ENCODE measurements at places on chromosomes 6 and 20. TPM values are rescaled to one million over a fixed set of nuclear protein-coding genes. Genes with fewer than 3 reads are reported as not detected.

DNA sequence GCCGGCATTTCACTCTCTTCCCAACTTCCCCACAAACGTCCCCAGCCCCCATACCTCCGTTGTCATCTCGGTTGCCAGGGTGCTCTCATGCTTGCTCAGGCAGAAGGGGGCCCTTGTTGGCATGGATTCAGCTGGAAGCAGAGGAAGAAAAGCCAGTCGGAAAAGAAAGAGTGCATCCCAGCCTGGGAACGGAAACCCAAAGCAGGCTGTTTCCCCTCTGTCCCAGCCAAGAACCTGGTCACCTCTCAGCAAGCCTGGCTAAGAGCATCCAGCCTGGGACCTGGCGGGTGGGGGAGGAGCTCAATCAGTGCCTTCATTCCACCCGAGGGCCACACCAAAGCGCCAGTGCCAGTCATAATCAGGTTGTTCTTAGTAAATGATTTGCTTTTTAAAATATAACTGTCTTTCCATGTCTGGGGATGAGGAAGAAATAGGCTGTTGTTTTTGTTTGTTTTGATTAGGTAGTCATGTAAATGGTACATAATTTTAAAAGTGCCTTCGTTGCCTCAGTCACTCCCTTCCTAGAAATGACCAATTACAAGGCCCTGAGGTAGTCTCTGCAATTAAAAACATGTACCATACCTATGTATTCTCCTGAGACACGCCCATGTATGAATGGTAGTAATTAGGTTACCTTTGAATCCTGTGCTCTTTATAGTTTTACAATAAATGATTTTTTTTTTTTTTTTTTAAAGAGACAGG, 21.1 kb downstream of the CHMP4B start:
- no peak overlapping the region for H3K4me3 ChIP-seq
- H3K27ac ChIP-seq: no peak overlapping the region
- no peaks in the 10 kb centered on the region for H3K27me3 ChIP-seq
- H3K4me1 ChIP-seq: peaks cover 23% of the 10 kb centered on the region

DNA sequence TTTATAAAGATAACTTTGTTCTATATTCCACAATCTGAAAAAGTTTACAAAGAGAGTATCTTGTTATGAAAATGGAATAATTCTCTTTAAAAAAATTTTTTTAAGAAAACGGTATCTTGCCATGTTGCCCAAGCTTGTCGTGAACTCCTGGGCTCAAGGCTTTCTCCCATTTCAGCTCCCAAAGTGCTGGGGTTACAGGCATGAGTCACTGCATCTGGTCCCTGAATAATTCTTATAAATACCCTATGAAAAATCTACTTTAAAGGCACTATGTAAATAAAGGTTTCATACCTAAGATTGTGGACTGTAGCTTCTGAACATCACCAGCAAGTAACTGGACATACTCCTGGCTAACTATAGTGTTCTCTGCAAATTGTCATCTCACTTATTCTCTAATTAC, 60.3 kb downstream of the SAMD3 start:
- H3K4me1 ChIP-seq: no peaks in the 10 kb centered on the region
- H3K4me3 ChIP-seq: no peak overlapping the region
- H3K27me3 ChIP-seq: no peaks in the 10 kb centered on the region
- no peaks in the 10 kb centered on the region for H3K36me3 ChIP-seq
- DNase-seq: no peak

DNA sequence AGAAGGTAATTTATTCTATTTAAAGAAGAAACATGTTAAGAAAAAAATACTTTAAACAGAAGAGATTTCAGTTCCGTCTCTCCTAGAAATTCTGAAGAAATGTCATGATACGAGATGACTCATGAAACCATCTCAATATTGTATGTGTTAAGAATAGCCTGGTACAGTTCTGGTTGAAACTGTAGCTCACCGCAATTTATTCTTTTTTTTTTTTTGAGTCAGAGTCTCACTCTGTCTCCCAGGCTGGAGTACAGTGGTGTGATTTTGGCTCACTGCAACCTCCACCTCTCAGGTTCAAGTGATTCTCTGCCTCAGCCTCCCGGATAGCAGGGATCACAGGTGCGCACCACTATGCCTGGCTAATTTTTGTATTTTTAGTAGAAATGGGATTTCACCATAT, 103.3 kb downstream of the ARHGAP18 start:
- no peak overlapping the region for H3K4me3 ChIP-seq
- no peaks in the 10 kb centered on the region for H3K4me1 ChIP-seq
- no peak overlapping the region for H3K27ac ChIP-seq
- no peak for DNase-seq
- no peaks in the 10 kb centered on the region for H3K27me3 ChIP-seq
- peaks cover 1% of the 10 kb centered on the region for H3K36me3 ChIP-seq

GRCh38 chr6:39273406-39273821, 40.8 kb downstream of the KCNK17 start:
- H3K27ac ChIP-seq: peak overlapping the region; percentile 13
- DNase-seq: no peak
- H3K4me3 ChIP-seq: no peak overlapping the region
- 0 out of 2 replicates have a peak, but pooled peaks cover 1% of the 10 kb centered on the region for H3K36me3 ChIP-seq
- no peaks in the 10 kb centered on the region for H3K27me3 ChIP-seq
- peaks cover 38% of the 10 kb centered on the region for H3K4me1 ChIP-seq

The ASIP gene
- not detected for total RNA-seq

The MATN4 gene
- total RNA-seq: not detected

DNA sequence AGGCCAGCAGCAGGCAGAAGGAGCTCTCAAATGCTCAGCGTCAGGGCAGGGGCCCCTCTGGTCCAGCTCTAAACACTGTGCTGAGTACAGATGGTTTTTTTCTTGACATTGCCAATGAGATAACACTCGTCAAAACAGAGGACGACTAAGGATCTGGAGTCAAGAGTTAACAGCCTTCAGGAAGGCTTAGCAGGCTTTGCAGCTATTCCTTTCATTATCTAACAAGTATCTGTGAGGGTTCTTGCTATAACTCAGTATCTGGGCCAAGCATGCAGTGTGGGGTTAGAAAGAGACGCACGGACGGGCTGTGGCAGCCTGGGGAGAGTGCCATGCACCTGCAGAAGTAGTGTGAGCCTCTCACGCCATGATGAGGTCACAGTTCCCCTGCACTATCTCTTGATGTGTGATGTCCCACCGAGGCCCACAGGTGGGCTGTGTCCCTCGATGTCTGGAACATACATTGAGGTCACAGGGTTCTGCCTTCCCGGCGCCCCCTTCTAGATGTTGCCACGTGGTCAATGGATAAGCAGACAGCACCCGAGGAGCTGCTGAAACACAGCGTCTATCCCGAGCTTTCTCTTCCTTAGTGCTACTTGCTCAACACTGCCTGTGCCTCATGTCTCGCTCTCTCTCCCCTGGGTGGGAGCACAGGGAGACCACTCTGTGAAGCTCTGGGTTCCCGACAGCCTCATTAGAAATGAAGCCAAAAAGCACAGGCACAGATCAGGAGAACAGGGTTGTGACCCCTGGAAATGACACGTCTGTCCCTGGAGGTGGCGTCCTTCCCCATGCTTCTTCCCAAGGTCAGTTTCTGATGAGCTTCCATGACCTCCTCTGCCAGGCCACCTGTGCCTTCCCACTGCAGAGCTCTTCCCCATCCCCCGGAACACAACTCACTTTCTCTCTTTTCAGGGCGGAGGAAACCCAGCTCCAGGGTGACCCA, 85.5 kb upstream of the RPS6KA2 start:
- no peak overlapping the region for H3K4me3 ChIP-seq
- no peaks in the 10 kb centered on the region for H3K27me3 ChIP-seq
- no peaks in the 10 kb centered on the region for H3K4me1 ChIP-seq

The SIRPB1 gene
- total RNA-seq: not detected

- H3K36me3 ChIP-seq: peaks cover 4% of the 10 kb centered on the region
- no peak overlapping the region for H3K4me3 ChIP-seq
- H3K4me1 ChIP-seq: no peaks in the 10 kb centered on the region
- DNase-seq: no peak
- H3K27me3 ChIP-seq: no peaks in the 10 kb centered on the region
- H3K27ac ChIP-seq: peak overlapping the region; percentile 2
Measured at GRCh38 chr20:41533537-41534136, 84.5 kb downstream of the CHD6 start.

DNA sequence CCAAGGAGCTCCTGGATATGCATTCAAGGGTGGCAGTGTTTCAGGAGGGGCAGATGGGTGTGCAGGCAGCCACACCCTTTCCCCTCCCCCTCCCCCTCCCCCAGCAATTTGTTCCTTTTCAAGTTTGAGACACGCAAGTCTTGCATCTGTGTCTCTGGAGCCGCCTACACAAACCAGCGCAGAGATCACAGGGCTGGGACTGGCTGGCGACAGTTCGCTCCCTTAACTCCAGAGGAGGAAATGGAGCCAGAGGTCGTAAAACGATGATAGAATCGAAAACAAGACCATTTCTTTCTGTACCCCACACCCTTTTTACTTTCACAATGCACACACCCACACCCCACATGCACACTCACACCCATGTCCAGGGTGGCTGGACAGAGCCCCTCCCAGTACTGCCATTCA, 163.1 kb downstream of the LY86 start:
- no peaks in the 10 kb centered on the region for H3K27me3 ChIP-seq
- no peak overlapping the region for H3K27ac ChIP-seq
- DNase-seq: no peak
- H3K4me1 ChIP-seq: peaks cover 15% of the 10 kb centered on the region

All from Caco-2 (cell line).